ENCODE measurements at places on chromosomes 4 and X.

DNA sequence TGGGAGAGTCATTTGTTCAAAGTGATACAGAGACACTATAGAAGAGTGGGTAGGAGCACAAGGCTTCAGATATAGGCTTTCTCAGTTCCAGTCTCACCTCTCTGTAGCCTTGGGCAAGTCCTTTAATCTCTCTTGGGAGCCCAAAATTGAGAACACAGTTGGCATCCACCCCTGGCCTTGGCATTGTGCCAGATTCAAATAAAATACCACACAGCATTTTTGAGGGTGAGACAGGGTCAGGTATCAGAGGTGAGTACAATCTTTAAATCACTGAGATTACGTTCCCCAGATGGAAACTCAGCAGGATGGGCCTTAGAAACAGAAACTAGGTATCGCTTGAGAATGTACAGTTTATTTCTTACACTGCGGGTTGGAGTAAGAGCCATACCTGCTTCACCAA, 25.2 kb upstream of the SMIM10L2A start:
- no peak for DNase-seq

DNA sequence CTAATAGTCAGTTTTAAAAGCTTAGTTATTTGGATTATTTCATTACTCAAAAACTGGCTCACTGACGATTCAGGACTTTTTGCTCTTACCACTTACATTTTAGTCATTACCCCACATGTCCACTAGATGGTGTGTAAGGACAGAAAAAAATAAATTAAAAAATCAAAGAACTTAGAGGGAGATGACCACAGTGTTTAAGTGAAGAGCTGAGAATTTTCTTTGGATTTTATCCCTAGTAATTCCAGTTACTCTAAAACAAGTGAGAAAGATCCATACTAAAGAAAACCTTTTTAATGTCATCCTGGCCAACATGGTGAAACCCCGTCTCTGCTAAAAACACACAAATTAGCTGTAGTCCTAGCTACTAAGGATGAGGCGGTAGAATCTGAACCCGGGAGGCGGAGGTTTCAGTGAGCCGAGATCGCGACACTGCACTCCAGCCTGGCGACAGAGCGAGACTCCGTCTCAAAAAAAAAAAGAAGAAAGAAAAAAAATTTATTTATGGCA, 26.4 kb upstream of the TMPRSS11B start:
- DNase-seq = peak; percentile 14

- DNase-seq = no peak
Measured at GRCh38 chr4:173130687-173131086, 37.9 kb upstream of the GALNT7 start.

DNA sequence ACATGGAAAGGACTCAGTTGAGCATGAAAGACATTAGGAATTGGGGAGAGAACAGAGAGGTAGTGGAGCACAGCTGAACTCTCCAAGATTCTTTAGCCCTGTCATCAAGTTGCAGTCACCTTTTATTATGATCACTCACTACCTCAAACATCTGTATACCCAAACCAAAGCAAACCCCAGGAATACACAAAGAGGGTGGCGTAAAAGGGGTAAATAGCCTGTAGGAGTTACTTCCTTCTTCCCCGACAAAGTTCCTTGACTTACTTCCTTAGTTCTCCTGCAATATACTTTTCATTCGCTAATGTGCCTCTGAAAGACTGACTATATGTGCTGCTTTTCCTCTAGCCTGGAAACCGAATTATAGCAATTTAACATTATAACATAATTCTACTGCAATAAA, 159.9 kb downstream of the SPRY1 start:
- no peak for DNase-seq

GRCh38 chrX:16137416-16138107, 14.2 kb downstream of the GRPR start:
- DNase-seq = no peak

GRCh38 chrX:18041656-18042055, 179.0 kb downstream of the BEND2 start:
- no peak for DNase-seq

- no peak for DNase-seq
Measured at GRCh38 chr4:23039818-23040217, 347.1 kb downstream of the GBA3 start.

DNA sequence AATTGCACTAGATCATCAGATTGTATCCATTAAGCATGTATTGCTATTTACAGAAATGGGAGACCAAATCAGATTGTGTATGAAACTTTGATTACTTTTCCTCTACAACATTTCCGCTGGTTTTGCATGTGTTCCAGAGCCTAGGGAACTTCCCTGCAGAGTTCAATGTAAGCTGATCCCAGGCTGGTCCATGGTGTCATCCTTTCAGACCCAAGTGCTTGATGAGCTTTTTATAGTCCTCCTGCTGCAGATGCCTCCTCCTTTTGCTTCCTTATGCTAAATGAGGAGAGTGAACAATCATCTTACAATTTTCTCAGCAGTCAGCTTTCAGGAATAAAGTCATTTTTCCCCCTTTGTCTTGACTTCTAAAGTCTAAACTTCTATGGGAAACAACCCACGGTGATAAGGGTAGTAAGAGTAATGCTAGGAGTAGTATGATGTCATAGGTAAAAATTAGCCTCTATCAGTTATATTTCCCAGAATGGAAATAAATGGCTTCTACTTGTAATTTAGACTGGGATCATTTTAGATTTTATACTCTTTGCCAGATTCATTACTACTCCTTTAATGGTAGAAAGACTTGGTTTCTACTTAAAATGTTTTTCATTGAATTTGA, 55.1 kb upstream of the SLC4A4 start:
- DNase-seq = no peak

DNA sequence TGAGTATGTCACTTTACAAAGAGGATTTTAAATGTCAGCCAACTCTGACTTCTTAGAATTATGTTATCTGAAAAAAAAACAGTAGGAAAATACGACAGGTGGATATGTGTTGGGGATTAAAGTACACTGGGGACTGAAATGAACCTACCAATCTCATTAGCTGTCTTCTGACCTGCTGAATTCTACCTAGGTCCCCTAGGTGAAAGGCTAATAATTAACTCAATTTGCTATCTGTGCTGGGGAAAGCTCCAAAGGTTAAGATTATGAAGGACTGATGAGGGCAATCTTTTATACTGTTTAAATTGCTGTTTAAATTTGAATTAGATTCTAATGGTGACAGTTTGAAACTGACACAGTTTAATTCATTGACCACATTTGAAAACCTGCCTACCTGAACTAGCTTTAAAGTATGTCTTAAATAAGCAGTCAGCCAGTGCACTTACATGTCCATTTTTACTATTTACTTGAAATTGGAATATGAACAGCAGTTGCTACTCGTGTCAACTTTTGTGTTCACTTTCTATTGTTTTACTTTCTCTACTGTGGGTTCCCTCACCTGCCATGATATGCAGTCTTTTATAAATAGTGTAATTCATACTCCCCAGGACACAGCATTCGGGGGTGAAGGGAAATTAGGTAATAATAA, 977.3 kb downstream of the C4orf33 start:
- DNase-seq = no peak

DNA sequence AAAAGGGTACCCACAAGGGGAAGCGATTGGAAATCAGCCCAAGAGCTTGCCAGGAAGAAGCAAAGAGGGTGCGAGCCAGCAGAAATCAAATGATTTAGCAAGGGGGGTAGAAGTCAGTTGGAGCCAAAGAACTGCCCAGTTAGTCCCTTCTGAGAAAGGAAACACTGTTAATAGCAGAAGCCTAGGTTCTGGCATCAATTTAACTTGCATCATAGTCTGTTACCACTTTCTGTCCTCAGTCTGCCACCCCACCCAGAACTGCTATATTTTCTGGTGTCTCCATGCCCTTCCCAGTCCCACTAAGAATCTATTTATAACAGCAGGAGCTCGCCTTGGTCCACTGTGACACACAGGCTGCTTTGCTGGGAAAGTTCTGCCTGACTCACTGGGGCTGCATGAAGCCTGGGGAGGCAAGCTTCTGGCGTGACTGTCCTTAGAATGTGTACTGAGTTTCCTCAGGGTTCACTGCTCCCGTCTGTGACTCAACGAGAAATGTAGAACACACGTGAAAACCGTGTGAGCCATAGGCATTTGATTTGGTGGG, 157.8 kb upstream of the TTC29 start:
- DNase-seq = peak; percentile 19

GRCh38 chrX:87664381-87664780, 146.8 kb downstream of the KLHL4 start:
- DNase-seq = no peak

GRCh38 chr4:7044137-7044930, 1.2 kb downstream of the TADA2B start:
- DNase-seq = no peak

DNA sequence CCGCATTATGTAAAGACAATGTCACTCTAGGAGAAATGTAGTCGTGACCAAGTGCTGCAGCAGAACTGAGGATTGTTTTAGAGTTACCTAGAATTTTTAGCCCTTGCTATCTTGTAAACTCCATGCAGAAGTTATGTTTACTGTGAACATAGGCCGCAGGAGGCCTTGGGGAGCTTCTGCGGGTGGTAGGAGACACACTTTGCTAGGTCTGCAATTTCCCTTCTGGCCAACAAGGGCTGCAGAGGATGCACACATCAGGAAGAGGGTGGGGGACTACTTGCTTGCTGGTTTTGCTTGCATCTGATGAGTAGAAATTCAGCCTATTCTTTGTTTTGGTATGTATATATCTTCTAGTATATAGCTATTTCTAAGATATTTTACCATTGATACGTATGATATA, 23.1 kb downstream of the BANK1 start:
- DNase-seq = no peak

GRCh38 chrX:9860826-9861225, 74.6 kb downstream of the SHROOM2 start:
- no peak for DNase-seq

DNA sequence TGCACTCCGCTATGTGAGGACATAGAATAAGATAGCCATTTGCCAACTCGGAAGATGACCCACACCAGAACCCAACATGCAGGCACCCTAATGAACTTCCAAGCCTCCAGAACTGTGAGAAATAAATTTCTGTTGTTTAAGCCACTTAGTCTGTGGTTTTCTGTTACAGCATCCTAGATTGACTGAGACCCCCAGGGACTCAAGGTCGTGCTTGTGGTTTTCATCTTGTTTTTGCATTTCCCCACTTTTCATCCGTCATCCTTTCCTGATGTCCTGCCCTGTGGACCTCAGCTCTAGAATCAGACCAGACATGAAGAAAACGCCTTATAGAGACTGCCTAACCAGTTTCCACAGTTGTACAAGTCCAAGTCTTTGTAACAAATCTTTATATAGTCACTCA, 54.4 kb downstream of the MCUB start:
- no peak for DNase-seq

DNA sequence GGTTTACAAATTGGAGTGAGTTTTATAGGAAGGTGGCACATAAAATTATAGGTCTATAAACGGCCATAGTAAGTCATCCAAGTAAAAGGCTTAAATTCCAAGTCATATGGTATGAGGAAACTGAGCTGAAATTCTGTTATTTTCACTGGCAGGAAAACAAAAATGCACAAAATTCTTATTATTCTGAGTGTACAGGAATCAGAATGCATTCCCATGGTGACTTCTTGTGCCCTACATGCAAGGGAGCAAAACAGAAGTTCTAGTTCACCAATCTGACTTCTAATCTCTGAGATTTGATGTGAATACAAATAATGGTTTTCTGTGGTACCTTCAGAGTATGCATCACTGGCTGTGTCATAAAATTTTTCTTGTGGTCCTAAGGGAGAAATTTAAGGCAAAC, 102.9 kb downstream of the CLCN4 start:
- no peak for DNase-seq

DNA sequence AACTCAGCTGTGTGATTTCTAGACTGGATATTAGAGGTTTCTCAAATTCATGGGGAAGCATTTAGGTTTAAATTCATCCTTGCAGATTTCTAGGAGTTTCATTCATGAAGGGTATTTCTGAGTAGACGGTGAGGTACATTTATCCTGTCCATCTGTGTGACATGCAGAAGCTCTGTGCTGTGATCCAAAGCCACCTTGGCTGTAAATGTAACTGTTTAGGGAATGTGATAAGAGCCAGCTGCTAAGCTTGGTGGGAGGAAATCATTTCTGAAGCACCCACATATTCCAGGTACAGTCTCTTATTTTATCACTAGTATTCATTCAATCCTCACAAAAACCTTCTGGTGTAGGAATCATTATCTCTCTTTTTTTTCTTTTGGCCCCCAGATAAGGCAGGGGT, 8.7 kb upstream of the DCTD start:
- DNase-seq = no peak

- DNase-seq = no peak
Measured at GRCh38 chr4:147736458-147736857, 4.6 kb downstream of the ARHGAP10 start.

DNA sequence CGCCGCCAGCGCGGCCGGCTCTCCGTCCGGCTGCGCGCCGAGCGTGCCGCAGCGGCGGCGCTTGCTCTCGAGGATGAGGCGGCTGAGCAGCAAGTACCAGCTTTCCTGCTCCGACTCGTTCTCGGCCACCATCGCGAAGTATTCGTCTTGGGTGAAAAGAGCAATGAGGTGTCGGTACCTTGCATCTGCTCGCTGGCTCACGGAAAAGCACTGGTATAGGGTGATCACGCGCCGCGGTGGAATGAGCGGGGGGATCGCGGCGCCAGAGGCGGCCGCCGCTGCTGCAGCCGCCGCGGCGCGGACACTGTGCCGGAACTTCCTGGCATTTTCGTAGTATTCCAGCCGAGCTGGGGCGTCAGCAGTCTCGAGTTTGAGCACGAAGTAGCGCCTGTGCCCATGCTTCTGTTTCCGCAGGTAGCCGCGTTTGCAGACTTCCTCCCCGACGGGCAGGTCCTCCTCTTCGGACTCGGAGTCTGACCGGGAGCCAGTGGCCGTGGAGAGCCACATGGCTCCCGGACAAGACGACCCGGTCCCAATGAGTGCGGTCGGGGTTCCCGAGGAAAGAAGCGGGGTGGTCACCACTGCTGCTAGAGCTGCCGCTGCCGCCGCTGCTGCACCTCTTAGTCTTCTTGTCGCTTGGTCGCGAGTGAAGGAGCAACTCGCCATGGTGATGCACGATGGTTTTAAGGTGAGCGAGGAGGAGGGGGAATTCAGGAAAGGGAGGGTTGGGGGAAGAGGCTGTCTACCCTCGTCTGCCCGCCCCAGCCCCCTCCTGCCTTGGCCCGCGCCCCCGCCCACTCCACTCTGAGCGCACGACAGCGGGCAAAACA, 469 bp downstream of the IRS4 start:
- DNase-seq = no peak

- DNase-seq = peak; percentile 52
Measured at GRCh38 chr4:6416518-6417286, 55.7 kb downstream of the PPP2R2C start.
